ENCODE measurements at places on chromosomes 3 and 15.

GRCh38 chr3:73284472-73284871 lies 223.0 kb downstream of the EBLN2 start:
- DNase-seq: no peak

GRCh38 chr15:42348083-42348482 lies 11.2 kb upstream of the CAPN3 start:
- no peak for DNase-seq

DNA sequence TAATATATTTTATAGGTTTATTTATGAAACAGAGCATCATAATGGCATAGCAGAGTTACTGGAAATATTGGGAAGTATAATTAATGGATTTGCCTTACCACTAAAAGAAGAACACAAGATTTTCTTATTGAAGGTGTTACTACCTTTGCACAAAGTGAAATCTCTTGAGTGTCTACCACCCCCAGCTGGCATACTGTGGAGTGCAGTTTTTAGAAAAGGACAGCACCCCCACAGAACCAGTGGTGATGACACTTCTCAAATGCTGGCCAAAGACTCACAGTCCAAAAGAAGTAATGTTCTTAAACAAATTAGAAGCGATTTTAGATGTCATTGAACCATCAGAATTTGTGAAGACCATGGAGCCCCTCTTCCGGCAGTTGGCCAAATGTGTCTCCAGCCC lies 58.1 kb downstream of the DNAH1 start:
- DNase-seq: no peak

- no peak for DNase-seq
These were observed 23.8 kb upstream of the TRAK1 start for GRCh38 chr3:42067326-42067725.

DNA sequence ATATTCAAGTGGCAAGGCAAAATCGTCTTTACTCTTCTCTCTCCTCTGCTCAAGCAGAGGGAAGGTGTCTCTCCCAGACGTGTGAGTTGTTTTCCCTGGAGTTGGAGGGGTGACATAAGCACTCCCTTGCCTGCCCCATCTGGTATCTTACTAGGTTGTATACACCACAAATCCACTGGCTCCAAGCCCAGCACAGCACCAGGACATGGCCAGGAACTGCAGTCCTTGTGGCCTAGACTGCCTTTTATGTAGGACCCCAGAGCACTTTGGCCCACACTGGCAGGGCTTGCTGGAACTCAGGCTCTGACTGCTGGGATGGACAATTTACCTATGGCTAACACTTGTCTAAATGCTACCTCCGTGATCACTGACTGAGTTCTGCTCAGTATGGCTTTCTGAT lies 34.0 kb downstream of the DZIP3 start:
- DNase-seq: no peak

GRCh38 chr15:40941068-40941527 lies 12.0 kb downstream of the DLL4 start:
- no peak for DNase-seq

DNA sequence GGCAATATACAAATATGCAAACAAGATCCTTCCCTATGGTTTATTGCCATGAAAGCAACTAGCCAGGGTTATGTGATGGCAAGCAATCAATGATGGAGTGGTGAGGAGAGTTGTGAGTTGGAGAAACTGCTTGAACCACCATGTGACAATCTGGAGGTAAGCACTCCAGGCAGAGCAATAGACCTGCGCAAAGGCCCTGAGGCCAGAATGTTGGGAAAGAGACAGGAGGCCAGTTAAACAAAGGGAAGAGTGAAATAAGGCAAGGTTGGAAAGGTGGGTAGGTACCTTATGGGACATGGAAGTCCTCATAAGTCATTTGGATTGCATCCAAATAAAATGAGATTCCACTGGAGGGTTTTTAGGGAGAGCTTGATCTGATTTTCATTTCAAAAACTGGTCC lies 80.0 kb upstream of the WNT5A start:
- no peak for DNase-seq

GRCh38 chr3:129888771-129889170 lies 4.7 kb downstream of the TMCC1 start:
- DNase-seq: no peak

DNA sequence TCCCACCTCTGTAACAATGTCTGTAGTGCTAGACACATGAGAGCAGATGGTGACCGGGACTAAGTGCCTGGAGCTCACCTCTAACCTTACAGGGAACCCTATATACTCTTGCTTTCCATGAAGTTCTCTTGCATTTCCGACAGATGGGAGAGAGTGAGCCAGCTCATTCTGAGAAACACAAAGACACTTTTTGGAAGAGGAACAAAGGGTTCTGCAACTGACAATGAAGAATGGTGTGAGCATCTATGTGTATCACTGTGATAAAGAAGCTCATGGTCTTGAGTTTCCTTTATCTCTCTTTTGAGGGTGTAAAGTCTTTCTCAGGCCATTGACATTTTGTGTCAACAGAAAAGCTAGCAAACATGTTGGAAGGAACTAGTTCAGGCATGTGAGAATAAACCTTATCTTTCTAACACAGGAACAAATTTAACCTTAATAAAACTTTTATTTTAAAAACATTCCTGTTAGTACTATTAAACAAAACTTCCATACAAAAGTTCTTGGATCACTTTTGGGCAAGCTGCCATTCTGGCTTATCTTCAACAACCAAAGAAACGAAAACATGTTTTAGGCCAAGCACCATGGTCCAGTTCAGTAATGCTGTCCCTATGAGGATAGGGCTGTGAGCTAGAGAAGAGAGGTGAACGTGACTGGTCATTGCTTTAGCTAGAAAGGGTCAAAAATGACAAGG lies 142.7 kb downstream of the THRB start:
- DNase-seq: no peak

- DNase-seq: no peak
These were observed 1.2 kb downstream of the MB21D2 start for GRCh38 chr3:192916371-192917027.

- DNase-seq: no peak
These were observed 32.3 kb upstream of the CTSH start for GRCh38 chr15:78977091-78977571.

DNA sequence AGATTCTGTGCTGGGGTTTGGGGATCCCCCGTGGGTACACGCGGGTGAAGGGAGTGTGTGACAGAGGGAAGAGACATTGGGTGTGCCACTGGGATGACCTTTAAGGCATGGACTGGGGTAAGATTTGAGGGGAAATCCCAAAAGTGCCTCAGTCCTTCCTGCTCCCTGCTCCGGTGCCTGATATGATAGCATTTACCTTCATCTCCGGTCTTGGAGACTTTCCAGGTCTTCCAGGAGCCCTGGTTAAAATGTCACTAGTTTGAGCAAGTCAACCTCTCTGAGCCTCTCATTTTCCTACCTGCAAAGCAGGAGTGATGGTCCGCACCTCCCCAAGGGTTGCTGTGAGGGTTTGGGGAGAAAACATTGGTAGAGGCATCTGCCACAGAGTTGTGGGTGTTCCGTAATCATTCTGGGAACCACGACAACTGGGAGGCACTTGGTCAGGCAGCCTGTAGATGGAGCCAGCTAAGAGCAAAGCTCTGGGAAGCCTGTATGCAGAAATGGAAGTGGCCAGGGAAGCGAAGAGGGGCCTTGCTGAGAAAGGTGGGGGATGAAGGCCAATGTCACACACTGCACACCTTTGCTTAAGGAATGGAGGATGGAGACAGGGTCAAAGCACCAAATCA lies 33.9 kb upstream of the KIF23 start:
- DNase-seq: no peak

- DNase-seq: no peak
These were observed 46.9 kb upstream of the SLC24A5 start for GRCh38 chr15:48073881-48074280.

DNA sequence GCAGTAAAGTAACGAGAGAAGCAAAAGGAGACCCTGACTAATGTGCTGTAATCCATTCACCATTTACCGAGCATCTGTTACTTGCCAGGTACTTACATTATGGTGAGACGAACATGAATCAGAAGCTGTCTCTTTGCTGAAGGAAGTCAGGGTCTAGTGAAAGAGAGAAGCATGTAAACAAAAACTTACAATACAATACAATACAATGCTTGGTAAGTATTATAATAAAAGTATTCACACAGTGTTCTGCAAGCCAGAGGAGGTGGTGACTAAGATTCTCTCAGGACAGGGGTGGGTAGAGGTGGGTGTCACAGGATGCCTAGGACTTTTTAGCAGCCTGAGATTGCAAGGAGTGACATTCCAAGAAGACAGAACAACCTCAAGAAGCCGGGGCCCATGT lies 50.2 kb upstream of the MGA start:
- DNase-seq: no peak

DNA sequence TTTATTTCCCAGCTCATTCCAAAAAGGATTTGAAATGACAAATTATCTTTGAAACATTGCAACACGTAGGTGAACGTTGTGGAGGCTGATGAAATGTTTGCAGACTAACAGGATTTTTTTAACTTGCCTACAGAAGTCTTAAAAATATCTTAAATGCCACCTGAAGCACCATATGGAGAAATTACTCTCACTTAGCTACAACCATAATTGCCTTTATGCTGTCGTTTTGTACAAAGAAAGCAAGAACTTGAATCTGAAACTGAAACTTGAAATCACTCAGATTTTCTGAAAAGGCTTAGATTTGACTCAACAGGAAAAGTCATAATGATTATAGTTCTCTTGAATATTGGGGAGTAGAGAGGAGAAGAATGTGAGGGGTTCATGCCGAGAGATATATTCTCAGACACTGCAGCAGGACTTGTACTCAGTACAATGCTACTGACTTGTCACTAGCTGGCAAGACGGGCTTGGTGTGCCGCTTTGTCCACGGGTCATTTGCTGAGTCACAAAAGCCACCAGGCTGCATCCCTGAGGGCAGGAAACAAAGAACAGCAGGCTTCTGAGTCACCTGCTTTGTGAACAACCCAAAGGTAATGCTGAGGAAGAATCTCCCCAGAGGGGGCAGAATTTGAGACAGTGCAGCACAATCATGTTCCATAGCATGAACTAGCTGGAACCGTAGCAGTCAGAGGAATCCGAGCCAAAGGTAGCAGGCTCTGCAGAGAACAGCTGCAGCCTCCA lies 7.1 kb upstream of the FMN1 start:
- DNase-seq: no peak

DNA sequence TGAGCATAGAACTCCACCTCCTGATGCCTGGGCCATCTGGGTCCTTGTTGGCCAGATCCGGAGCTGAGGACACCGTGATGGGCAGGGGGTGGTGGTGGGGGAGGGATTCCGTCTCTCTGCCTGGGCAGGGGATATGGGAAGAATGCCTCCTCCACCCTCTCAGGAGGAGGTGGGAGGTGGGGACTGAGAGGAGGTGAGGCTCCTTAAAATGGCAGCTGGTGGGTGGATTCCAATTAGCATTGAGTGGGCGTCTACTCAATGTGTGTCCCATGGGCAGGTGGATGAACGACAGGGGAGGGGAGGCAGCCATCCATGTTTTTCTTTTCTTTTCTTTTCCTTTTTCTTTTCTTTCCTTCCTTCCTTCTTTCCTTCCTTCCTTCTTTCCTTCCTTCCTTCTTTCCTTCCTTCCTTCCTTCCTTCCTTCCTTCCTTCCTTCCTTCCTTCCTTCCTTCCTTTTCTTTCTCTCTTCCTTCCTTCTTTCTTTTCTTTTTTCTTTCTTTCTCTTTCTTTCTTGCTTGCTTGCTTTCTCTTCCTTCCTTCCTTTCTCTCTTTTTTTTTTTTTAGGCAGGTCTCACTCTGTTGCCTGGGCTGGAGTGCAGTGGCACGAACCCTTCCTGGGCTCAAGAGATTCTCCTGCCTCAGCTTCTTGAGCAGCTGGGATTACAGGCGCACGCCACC lies 5.0 kb downstream of the SLC28A1 start:
- no peak for DNase-seq

- DNase-seq: no peak
These were observed 344.8 kb downstream of the ERC2 start for GRCh38 chr3:56123487-56123886.

DNA sequence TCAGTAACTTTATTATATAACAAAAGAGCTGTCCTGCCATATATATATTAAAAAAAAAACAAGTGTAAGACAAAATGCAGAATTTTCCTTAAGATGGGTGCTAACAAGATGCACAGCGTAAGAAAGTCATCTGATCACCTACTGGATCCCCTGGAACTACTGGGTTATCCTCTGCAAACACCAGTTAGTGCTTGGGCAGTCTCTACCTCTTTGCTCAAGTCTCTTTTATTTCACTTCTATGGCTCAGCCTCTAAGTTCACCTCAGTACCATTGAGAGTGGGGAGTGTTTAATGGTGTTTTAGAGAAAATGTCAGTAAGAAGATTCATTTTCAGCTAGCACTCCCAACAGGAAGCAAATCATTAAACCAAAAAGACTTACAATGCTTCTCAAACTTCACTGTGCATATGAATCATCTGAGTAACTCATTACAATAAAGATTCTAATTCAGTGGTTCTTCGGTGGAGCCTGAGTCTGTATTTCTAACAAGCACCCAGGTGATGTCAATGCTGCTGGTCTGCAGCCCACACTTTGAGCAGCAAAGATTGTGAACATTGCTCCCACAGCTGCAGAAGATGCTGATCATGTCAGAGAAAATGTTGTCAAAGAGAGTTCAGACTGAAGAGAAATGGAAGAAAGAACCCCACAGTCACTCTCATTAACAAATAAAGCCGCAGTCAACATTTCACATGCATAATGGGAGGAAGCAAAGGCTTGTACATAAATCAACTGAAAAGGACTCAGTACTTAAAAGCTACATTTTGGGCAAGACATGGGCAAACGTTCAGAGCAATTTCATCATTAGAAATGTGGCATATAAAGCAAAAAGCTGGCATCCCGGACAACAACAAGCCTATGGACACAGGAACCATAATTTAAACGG lies 227.1 kb upstream of the ATP11B start:
- DNase-seq: no peak

GRCh38 chr3:194536871-194537637 lies 50.3 kb upstream of the ATP13A3 start:
- DNase-seq: no peak

- DNase-seq: peak; percentile 47
These were observed 30.5 kb downstream of the OXSM start for GRCh38 chr3:25820366-25820765.

DNA sequence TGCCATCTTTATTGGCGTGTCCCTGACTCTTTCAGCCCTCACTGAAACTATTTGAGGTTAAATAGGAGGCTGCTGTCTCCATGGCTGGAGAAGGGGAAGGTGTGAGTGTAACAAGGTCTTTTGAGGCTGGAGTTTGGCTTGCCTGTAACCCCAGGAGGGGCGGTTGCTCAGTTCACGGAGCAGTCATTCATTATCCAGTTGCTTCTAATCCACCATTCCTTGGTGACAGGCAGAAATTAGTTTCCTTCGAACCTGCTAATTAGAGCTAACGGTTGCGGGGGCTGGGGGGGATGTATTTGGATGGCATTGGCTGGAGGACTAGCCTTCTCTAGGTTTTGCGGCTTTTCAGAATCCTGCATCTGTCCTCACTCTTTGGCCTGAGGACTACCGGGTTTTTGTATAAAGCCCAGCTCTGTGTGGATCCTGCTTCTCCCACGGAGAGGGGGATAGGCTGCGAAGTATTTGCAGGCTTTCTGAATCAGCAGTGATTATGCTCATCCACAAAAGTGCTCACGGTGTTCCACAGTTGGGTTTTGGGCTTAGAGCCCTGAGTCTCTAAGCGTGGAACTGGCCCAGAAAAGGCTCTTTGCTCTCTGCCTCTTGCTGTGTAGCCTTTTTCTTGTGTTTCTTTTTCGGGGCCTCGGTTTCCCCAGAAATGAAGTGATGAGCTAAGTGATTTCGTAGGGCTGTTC lies 18.6 kb downstream of the FGD5 start:
- DNase-seq: no peak

Data from NCI-H1048 (cell line).